ENCODE measurements at places on chromosomes 11 and 22.
A peak's percentile ranks its signal among the peaks of the same experiment; 100 is the strongest.

DNA sequence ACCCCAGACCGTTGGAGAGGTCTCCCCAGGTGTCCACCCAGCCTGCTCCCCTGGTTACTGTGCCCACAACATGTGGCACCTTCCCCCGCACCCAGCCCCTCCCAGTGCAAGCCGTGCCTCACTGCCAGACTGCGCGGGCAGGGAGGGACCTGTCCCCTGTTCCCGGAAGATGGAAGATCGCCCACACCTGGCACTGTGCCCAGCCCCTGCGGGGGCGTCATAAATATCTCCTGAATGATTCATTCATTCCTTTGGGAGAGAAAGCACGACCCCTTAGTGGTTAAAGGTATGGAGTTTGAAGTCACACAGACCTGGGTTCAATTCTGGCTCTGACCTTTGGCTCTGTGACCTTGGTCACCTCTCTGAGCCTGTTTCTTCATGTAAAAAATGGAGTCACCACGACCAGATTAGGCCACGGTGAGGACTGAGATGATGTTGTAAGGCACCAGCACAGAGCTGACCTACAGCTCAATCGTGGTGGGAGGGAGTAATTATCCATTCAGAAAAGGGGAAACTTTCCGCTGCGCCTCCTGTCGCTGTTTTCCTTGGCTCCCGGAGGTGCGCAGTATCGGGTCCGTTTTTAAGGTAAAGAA lies 497 bp upstream of the SYT12 start:
- DNase-seq: no peak

- no peak for DNase-seq
Observed at GRCh38 chr22:32926600-32926999, 125.1 kb downstream of the TIMP3 start.

- DNase-seq: no peak
Observed at GRCh38 chr11:2569731-2570210, 125.0 kb downstream of the KCNQ1 start.

GRCh38 chr11:2481253-2481652 lies 36.4 kb downstream of the KCNQ1 start:
- no peak for DNase-seq

GRCh38 chr22:49243965-49244364 lies 583.7 kb downstream of the BRD1 start:
- no peak for DNase-seq

GRCh38 chr11:36360826-36361415 lies 64.8 kb downstream of the PRR5L start:
- no peak for DNase-seq

- DNase-seq: no peak
Observed at GRCh38 chr11:9462806-9463537, 2.2 kb downstream of the ZNF143 start.

- DNase-seq: no peak
Observed at GRCh38 chr11:62880231-62880802, 379 bp upstream of the SLC3A2 start.

- no peak for DNase-seq
Observed at GRCh38 chr11:10641177-10641911, 52.2 kb downstream of the IRAG1 start.

DNA sequence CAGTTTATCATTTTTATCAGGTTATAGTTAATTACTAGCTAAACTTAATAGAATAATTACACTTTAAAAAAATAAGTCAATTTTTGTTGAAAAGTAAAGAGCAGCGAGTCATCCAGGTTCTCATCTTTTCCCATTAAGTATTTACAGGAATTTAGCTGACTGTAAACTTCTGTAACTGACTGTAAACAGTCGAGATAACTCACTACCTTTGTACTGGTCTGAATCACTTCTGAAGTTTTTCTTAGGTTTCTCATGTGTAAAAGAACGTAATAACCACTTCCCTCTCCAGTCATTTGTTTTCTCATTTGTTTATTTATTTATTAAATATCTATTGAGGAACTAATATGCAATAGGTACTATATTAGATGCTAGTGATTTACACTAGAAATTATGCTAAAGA lies 270.8 kb downstream of the DYNC2H1 start:
- DNase-seq: no peak

GRCh38 chr11:64251016-64251752 lies at the start of gene PLCB3:
Gene PLCB3, plus strand, starts transcription at chr11:64251530. Its CDS starts 120 bp downstream, at chr11:64251650.
- DNase-seq: peak; percentile 59

- no peak for DNase-seq
Observed at GRCh38 chr11:124749912-124750311, 2.1 kb downstream of the VSIG2 start.

DNA sequence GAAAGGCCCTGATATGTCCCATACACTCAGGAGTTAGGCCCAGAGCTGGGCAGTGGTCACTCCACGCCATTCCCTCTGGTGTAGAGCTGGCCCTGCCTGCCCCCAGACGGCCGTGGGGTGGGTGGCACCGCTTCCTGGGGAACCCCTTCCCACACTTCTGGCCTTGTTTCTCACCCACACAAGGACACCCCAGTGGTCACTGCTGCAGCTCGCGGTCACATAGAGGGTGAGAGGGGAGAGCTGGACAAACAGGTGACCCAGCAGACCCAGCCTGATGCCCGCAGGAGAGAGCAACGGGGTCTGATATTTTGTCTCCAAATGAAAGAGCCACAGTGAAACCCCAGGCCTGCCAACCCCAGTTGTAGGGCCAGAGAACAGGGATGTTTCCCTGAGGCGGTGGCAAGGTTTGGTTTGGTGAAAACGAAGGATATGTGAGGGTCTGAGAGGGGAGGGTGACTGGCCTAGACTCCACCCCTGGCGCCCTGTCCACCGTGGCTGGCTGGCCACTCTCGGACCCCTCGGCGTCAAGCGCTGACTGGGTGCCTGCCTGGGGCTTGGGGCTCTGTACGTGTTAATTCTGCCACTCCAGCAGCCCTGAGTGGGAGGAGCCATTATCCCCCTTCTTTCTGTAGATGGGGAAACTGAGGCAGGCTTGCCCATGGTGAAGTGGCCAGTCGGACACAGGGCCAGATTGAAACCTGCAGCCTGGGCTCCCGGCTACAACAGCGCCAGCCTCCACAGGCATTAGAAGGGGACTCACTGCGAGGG lies 71.0 kb upstream of the PPARA start:
- no peak for DNase-seq

GRCh38 chr11:2781408-2782274 lies 81.8 kb upstream of the KCNQ1OT1 start:
- DNase-seq: peak; percentile 0

Data from effector CD4-positive, alpha-beta T cell (primary cell).